ENCODE measurements at places on chromosomes 4 and X.
A peak's percentile ranks its signal among the peaks of the same experiment; 100 is the strongest.

DNA sequence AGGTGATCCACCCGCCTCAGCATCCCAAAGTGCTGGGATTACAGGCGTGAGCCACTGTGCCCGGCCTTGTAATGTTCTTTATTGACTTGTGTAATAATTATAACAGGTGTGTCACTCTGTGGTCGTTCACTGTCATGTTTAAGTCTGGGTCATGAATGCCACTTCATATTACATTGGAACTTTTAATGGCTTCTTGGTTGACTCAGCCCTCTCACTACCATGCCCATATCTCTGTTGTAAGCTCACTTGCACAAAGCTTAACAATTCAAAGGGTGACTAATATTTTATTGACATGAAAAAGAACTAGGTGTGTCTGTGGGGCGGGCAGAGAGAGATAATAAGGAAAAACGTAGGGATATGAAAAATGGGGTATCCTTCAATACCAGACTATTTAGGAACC lies 639.7 kb upstream of the ACTRT1 start:
- no peak for DNase-seq

DNA sequence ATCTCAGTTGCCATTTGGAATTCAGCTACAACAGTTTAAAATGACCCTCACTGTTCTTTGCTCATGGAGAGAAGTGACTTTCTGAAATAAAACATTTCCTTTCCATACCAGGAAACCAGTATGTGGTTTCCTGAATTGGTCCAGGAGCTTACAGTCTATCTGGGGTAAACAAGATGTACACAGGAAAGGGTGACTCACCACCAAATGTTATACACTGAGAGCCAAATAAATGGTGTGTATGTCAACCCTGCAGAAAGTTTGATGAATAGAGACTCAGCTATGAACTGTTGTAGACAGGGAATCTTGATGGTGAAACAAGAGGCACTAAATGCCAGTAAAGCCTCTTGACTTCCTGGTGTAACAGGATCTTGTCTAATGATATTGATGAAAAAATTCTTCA lies 100.4 kb downstream of the HS6ST2 start:
- DNase-seq = no peak

- no peak for DNase-seq
These were observed 48.8 kb downstream of the ZNF732 start for GRCh38 chr4:256492-256891.

- DNase-seq = no peak
These were observed 74.0 kb downstream of the CC2D2A start for GRCh38 chr4:15543537-15544247.

DNA sequence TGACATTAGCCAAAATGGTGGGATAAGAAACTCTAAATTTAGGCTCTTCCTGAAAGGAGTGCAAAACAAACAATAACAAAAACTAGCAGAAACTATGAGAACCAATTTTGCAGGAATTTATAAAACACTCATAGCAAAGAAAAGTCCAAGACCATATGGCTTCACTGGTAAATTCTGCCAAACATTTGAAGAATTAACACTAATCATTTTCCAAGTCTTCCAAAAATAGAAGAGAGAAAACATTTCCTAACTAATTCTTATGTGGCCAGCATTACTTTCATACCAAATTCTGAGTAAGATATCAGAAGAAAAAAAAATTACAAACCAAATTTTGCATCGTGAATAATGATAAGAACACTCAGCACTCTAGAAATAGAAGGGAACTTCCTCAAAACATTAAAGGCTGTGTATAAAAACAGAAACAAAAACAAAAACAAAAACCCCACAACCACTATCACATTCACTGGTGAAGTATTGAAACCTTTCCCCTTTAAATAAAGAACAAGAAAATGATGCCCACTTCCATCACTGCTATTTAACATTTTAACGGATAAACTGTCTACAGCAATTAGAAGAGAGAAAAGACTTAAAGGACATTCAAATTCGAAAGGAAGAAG lies 524.3 kb upstream of the GALNTL6 start:
- DNase-seq = no peak

- DNase-seq = peak; percentile 72
These were observed 64.8 kb downstream of the TSC22D3 start for GRCh38 chrX:107710617-107711391.

DNA sequence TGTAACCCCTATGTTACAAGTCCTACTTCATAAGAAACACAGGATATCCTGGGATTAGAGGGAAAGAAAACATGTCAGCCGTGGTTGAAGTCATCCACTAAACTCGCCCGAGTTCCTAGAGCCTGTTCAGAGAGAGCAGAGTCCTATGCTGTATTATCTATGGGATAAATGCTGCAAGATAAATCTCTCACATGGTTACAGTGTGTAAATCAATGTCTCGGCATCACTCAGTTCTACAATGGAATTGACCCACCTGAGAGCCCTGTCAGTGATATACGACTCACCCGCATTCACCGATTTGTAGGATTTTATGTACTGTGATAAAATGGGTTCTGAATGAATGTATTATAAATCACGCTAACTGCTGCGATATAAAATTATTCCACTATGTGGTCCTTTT lies 127.8 kb upstream of the ANXA3 start:
- DNase-seq = no peak

DNA sequence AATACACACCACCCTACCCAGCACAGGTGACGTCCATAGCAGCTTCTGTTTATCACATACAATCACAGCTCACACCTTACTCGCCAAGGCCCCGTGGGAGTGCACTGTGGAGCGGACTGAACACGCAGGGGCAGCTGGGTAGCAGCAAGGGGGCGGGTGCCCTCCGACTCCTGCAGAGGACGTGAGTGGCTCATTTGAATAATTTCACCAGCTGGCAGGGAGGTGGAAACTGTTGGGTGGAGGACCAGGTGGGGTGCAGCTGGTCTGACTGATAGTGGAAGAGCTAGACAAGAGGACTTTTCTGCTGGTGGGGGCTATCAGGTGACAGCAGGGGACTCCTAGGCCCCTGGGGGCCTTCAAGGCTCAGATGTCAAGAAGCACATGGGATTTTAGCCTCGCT lies 16.3 kb downstream of the MAN2B2 start:
- no peak for DNase-seq

Measured in tibial artery (tissue), 4 donors.